Stromal cell of bone marrow (primary cell): ENCODE measurements at places on chromosomes 4 and X.

- DNase-seq = no peak
Measured at GRCh38 chr4:113692809-113693411, 68.6 kb downstream of the CAMK2D start.

- DNase-seq = peak; percentile 48
Measured at GRCh38 chrX:11261260-11261659, 32.0 kb upstream of the AMELX start.

DNA sequence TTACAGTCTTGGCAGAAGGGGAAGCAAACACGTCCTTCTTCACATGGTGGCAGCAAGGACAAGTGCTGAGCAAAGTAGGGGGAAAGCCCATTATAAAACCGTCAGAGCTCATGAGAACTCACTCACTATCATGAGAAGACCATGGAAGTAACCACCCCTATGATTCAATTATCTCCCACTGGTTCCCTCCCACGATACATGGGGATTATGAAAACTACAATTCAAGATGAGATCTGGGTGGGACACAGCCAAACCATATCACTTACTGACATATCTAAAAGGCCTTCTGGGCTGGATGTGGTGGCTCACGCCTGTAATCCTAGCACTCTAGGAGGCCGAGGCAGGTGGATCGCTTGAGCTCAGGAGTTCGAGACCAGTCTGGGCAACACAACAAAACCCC lies 117.1 kb upstream of the USP9X start:
- DNase-seq = no peak

GRCh38 chr4:182698212-182698611 lies 219.0 kb downstream of the DCTD start:
- no peak for DNase-seq

- no peak for DNase-seq
Measured at GRCh38 chr4:1187182-1187581, 14.8 kb upstream of the SPON2 start.

GRCh38 chrX:66018585-66019309 lies 21.1 kb downstream of the VSIG4 start:
- no peak for DNase-seq

DNA sequence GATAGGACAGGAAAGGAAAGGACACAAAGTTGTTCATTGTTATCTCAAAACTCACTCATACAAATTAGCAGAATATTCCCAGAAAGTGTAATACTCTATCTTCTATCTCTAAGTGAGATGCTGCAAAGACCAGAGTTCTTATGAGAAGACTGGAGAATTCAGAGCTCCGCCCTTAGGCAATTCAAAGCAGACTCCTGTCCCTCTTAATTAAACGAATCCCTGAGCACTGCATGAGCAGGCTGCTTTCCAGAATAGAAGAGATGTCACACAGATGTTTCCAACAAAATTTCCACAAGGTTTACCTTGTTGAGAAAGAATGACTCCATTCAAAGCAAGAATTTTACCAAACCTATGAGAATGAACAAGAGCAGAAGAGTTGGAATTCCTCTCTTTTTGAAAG lies 630.8 kb upstream of the INTU start:
- no peak for DNase-seq

- peak; percentile 19 for DNase-seq
Measured at GRCh38 chr4:107131295-107131694, 95.2 kb upstream of the DKK2 start.

DNA sequence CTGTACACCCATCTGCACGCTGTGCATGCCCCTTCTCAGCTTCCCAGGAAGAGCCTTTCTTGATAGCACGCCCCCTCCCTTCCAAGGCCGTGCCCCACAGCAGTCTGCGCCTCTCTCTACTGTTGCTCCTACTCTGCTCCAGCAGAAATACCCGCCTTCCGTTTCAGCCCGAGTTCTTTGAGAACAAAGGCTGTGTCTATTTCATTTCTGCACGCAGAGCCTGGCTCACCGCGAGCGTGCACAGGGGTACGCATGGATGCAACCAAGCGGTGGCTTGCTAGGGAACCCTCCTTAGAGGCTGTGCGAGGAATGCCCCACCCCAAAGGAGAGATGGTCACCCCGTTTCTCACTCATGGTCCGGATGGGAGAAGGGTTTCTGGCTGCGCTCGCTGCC lies 485 bp downstream of the AADAT start:
- DNase-seq = peak; percentile 10

GRCh38 chr4:64642936-64643335 lies 233.7 kb upstream of the TECRL start:
- no peak for DNase-seq

- DNase-seq = no peak
Measured at GRCh38 chr4:56310401-56311125, 76.7 kb downstream of the AASDH start.
